ENCODE measurements at places on chromosomes 16 and 17.

DNA sequence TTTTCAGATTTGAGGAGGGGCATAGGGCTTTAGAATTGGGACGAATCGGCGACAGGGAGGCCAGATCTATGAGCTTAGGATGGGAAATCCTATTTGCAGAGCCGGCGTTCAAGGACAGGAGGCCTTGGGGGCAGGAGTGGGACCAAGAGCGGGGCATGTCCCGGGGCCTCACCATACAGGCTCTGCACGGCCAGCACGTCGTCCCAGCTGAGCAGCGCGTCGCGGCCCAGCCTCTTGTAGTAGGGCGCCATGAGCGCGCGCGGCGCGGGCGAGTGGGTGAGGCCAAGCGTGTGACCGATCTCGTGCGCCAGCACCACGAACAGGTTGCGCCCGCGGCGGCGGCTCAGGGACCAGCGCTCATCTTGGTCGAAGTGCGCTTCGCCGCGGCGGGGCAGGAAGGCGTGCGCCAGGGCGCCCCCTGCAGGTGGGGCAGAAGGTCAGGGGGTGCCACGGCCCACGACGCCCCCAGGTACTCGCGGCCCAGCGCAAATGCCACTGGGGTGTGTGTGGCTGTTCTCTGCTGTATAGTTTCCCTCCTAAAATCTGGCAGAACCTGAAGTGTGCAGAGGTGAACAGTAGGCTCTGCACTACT lies 9.3 kb downstream of the C17orf50 start:
- no peak for DNase-seq

DNA sequence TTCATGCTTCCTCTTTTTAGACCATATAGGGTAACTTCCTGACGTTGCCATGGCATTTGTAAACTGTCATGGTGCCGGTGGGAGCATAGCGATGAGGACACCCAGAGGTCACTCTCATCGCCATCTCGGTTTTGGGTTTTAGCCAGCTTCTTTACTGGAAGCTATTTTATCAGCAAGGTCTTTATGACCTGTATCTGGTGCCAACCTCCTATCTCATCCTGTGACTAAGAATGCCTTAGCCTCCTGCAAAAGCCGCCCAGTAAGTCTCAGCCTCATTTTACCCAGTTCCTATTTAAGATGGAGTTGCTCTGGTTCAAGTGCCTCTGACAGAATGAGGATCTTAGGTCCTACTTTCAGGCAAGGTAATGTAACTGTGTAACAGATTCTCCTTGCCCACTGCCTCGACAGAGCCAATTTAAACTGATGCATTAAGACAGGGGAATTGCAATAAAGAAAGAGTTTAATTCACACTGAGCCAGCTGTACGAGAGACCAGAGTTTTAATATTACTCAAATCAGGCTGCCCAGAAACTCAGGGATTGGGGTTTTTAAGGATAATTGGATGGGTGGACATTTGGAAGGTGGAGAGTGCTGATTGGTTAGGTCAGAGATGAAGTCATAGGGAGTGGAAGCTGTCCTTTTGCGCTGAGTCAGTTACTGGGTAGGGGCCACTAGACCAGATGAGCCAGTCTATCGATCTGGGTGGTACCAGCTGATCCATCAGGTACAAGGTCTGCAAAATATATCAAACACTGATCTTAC lies 59.9 kb upstream of the ATF7IP2 start:
- no peak for DNase-seq

DNA sequence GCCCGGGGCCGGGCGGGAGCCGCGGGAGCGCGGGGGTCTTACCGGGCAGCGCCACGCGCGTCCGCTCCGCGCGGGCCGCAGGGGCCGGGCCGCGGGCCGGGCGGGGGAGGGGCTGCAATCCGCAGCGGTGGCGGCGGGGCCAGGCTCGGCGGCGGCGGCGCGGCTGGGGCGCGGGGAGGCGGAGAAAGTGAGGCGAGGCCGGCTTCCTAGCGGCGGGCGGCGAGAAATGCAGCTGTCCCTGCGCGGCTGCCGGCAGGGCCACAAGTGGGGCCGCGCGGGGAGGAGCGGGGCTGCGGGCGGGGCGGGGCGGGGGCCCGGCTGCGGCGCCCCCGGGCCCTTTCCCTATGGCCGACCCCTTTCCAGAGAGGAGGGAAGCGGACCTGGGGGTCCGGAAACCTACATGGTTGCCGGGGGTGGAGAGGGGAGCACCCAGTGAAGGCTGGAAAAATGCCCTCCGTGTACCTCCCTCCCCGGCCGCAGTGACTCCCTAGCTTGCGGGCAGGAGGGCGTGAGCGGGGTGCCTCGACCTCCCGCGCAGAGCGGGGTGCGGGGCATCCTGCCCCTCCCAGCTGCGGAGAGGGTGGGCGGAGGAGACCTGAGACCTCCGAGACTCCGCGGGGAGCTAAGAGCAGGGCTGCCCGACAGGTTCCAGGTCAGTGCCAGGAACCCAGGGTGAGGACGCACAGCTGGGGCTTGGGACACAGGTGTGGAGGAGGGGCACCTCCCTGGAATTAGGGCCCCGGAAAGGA lies at the start of gene CUEDC1:
Gene CUEDC1, minus strand, starts transcription at position 230 of the 749 bp plus-strand sequence. CDS start 69,848 bp downstream, outside the sequence.
- DNase-seq, result peak; percentile 55

DNA sequence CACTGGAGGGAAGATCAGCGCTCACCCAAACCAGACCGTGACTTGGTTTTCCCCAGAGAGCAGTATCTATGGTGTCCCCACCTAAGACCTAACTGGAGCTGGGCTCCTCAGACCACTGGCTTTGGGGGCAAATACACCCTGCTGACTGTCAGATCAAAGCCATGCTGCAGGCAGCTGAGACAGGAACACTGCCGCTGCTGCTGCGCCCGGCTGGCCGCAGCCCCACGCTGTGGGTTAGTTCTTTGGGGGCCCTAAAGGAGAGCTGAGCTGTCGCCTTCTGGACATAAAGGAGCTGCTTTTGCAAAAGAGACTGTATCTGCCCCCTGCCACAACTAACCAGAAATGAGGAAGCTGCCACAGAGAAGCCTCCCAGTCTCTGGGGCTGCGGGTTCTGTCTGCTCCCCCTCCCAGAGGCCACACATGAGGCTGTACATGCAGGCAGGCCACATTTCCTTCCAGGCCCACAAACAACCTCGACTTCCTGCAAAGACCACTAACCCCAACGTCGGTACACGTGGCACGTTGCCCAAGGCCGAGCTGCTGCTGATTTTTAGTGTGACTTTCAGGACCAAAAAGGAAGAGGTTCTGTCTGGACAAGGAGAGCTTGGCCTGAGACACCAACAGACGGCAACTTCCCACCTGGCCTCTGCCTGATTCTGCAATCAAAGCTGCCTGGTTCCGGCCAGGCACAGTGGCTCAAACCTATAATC lies 18.2 kb upstream of the ABR start:
- no peak for DNase-seq

DNA sequence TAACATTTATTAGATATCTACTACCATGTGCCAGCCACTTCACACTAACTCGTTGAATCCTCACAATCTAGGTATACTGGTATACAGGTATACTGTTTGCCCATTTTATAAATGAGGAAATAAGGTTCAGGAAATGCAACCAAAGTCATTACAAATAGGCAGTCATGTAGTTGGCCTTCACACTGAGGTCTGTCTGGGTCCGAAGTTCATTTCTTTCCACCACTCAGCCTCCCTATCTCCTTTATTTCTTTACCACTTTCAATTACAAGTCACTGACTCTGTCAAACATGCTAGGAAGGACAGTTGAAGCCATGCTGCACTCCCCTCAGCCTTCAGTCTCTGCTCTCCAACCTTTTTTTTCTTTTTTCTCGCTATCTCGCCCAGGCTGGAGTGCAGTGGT lies 20.7 kb upstream of the SIAH1 start:
- DNase-seq, result no peak

DNA sequence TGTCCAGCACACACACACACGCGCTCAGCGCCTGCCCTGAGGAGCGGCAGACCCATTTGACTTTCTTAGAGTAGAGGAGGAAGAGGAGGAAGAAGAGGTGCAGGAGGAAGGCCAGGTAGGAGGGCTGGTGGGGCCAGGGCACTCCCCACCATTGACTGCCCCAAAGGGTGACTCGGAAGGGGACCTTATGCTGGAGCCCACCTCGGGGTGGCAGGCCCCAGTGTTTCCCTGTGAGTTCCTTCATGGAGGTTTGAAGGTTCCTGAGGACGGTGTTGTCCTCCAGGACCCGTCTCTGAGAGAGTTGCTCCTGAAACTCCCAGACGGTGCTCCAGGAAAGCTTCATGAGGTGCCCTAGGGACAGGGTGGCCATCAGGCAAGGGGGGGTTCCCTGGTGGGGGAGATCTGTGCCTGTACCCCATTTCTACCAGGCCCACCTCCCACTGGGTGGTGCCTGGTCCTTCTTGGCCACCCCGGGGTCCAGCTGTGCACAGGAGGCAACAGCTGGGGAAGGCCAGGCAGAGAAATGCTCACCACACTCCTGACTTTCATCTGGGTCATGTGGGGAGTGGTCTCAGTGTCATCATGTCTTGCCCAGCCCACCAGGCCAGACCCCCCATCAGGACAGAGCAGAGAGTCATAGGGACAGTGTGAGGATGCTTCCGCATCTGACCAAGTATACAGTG lies 89.5 kb downstream of the TNFRSF13B start:
- no peak for DNase-seq

Data from caudate nucleus (tissue), 63 donors.